ENCODE measurements at places on chromosomes 12 and 14. TPM values are rescaled to one million over a fixed set of nuclear protein-coding genes. Genes with fewer than 3 reads are reported as not detected.

Gene HOXC6
- not detected for total RNA-seq

DNA sequence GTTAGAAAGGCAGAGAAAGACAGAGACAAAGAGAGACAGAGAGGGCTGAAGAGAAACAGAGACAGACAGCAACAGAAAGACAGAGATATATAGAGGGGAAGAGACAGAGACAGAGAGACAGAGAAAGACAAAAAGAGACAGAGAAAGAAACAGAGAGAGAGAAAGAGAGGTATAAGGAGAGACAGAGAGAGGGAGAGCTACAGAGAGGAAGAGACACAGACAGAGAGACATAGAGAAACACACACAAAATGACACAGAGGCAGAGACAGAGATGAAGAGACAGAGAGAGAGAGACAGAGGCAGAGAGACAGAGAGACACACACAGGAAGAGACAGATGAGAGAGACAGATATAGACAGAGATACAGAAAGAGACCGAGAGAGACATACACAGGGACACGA lies 168.6 kb downstream of the TMEM121 start:
- DNase-seq = no peak

Gene MYF5
- not detected for total RNA-seq

Gene LMNTD1
- total RNA-seq = not detected

GRCh38 chr12:106086696-106087095 lies 52.1 kb downstream of the NUAK1 start:
- DNase-seq = no peak

Gene TAS2R50
- 7.0 TPM for total RNA-seq

Gene OTOGL
- not detected for total RNA-seq

- DNase-seq = no peak
Measured at GRCh38 chr12:120841525-120841924, 62.6 kb downstream of the SPPL3 start.

Gene C14orf180
- not detected for total RNA-seq

- DNase-seq = no peak
Measured at GRCh38 chr12:127363392-127363791, 903.6 kb upstream of the TMEM132C start.

GRCh38 chr12:101698800-101699347 lies 1.4 kb downstream of the CHPT1 start:
- no peak for DNase-seq

DNA sequence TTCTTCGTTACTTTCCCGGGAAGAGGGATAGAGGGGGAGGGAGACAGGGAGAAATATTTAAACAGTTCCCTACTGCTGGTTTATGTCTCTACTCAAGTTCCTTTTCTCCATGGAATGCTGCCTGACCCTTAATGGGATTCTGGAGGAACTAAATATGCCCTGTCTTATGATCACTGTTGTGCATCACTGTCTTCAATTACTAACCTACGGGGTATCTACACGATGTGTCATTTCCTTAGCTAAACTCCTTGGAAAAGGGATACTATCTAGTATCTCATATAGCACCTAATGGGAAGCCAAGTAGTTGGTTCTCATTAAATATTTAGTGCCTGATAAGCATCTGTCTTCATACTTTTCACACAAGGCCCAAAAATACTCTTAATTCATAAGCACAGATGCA lies 37.5 kb upstream of the FBLN5 start:
- no peak for DNase-seq

DNA sequence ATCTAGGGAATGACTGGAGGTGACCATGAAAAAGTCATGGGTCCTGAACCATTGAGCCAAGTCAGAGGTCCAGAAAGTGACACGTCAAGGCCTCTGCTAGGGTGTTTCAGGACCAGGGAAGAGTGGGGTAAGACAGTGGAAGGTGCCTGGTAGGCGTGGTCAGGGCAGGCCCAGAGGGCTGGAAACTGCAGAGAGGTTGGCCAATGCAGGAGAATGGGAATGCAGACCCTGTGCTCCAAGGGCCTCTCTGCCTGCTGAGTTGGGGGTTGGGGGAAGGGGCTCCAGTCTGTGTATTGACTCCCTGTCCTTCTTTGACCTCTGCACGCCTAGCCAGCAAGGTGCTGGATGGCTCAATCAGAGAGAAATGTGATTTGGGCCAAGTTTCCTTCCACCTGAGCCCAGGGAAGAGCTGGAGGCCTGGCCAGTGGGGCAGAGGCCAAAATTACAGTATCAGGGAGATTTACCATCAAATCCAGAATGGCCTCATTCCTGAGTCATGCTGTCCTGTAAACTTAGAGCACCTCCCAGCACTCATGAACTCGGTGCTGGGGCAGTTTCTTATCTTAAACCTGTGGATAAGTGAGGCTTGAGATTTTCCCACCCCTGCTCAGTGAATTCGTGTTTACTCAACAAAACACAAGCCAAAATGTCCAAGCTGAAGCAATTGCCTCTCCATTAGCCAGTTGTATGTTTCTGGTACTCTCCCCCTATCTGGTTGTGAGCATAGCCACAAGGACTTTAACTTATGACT lies 24.4 kb downstream of the IRF2BPL start:
- no peak for DNase-seq

DNA sequence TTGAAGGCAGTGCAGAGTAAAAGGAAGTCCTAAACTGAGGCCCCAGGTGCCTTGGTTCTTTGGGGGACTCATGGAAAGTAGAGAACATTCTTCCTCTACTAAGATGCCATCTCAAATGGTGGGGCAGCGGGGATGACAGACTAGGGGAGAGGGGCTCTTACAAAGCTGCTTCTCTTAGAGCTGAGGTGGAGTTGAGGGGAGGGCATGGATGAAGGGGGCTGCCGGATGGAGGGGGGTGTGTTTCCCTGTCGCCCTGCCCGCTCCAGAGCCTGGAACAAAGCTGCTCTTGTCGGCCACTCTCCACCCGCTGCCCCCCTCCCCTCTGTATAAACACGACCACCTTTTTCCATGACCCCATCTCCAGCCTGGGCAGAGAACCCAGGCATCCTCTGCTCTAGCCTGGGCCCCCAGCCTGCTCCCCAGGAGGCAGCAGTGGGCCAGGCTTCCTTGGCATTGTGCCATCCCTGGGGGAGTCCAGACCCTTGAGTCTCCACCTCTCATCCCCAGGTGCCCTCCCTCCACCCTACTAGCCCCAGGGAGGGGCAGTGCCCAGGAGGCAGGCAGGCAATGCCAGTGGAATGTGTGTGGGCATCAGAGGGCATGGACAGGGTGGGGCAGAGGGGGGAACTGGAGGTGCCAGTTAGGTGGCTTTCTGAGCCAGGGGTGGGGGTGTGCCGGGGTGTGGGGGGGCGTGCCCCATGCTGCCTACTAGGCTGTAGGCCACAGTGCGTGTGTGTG lies 1.7 kb downstream of the RARG start:
- peak; percentile 12 for DNase-seq

GRCh38 chr14:82385048-82385447 lies 851.4 kb upstream of the SEL1L start:
- no peak for DNase-seq

Gene CDH24
- total RNA-seq = 0.73 TPM

- no peak for DNase-seq
Measured at GRCh38 chr12:159156-159782, 54.7 kb downstream of the SLC6A12 start.

Measured in natural killer cell treated with Interleukin-12 subunit alpha and Interleukin-12 subunit beta and Interleukin-15 and Interleukin-18, amount 100 ng/mL, for 72 hours (primary cell).